ENCODE measurements at places on chromosomes 13 and 19. TPM values are rescaled to one million over a fixed set of nuclear protein-coding genes. Genes with fewer than 3 reads are reported as not detected.

The MOB3A gene
- 23.9 TPM for total RNA-seq

The HSD17B14 gene
- total RNA-seq, result 4.9 TPM

The MAN2B1 gene
- 33.1 TPM for total RNA-seq

The PCDH9 gene
- 4.5 TPM for total RNA-seq

The ZNF177 gene
- 0.72 TPM for total RNA-seq

The KCNRG gene
- total RNA-seq, result 9.8 TPM

The C5AR1 gene
- not detected for total RNA-seq

The FOXA3 gene
- not detected for total RNA-seq

The CCNE1 gene
- 6.5 TPM for total RNA-seq

The MUC16 gene
- total RNA-seq, result not detected

The ZNF790 gene
- total RNA-seq, result 8.8 TPM

The ZNF90 gene
- total RNA-seq, result not detected

The ICAM5 gene
- total RNA-seq, result 0.56 TPM

The GFY gene
- not detected for total RNA-seq

The TMC4 gene
- total RNA-seq, result not detected

The SIX5 gene
- total RNA-seq, result 6.3 TPM

The PAK4 gene
- total RNA-seq, result 9.9 TPM

The SMIM44 gene
- total RNA-seq, result not detected

The KCNK6 gene
- total RNA-seq, result 4.0 TPM

The ANO8 gene
- 2.4 TPM for total RNA-seq

The OR4F17 gene
- not detected for total RNA-seq

The C1QTNF9 gene
- total RNA-seq, result not detected

The DCLK1 gene
- 0.99 TPM for total RNA-seq

The PRKCG gene
- not detected for total RNA-seq

The FAM124A gene
- total RNA-seq, result 1.9 TPM

The OR10H1 gene
- not detected for total RNA-seq

The ZNF583 gene
- 3.5 TPM for total RNA-seq

The SHISA2 gene
- total RNA-seq, result 3.1 TPM

The SYNE4 gene
- not detected for total RNA-seq

The DENND1C gene
- total RNA-seq, result not detected

The PPP1R13L gene
- 4.5 TPM for total RNA-seq

The BCAM gene
- 15.7 TPM for total RNA-seq

The CFD gene
- 1.4 TPM for total RNA-seq

The NXNL1 gene
- total RNA-seq, result not detected

The SLC25A41 gene
- total RNA-seq, result under 0.01 TPM

The NMRK2 gene
- total RNA-seq, result not detected

The C19orf18 gene
- 0.09 TPM for total RNA-seq

The SIGLEC12 gene
- total RNA-seq, result not detected

The ZNF878 gene
- total RNA-seq, result 0.19 TPM

The ARHGAP33 gene
- total RNA-seq, result 1.3 TPM

The PCSK4 gene
- total RNA-seq, result 1.0 TPM

The FCER2 gene
- not detected for total RNA-seq

The CYP2A7 gene
- total RNA-seq, result not detected

The JSRP1 gene
- not detected for total RNA-seq

The C1QTNF9B gene
- total RNA-seq, result not detected

The SOX1 gene
- not detected for total RNA-seq

The NLRP11 gene
- total RNA-seq, result not detected

All from endothelial cell of coronary artery (primary cell).